ENCODE measurements at places on chromosomes 5 and 9. TPM values are rescaled to one million over a fixed set of nuclear protein-coding genes. Genes with fewer than 3 reads are reported as not detected.

DNA sequence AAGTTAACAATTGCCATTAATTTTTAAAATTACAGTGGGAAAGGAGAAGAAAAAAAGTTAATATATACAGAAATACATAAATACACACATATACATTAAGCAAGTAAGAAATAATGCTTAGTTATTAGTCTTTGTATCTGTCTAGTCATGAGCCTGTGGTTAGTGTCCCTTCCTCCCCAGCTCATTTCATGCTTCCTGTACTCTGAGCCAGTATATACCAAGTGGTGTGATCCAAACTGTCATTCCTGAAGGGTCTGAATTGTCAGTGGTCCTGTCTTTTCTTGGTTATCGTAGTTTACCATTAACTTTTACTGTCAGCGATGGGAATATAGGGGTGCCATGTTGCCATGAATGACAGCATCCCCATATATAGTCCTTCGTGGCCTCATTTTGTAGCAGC lies 24.2 kb upstream of the STOM start:
- DNase-seq = no peak

- no peak for DNase-seq
Measured at GRCh38 chr9:70761139-70761670, 346.7 kb upstream of the KLF9 start.

GRCh38 chr9:134431095-134431494 lies 104.8 kb downstream of the RXRA start:
- no peak for DNase-seq

- no peak for DNase-seq
Measured at GRCh38 chr9:111451570-111451969, 32.6 kb downstream of the ECPAS start.

DNA sequence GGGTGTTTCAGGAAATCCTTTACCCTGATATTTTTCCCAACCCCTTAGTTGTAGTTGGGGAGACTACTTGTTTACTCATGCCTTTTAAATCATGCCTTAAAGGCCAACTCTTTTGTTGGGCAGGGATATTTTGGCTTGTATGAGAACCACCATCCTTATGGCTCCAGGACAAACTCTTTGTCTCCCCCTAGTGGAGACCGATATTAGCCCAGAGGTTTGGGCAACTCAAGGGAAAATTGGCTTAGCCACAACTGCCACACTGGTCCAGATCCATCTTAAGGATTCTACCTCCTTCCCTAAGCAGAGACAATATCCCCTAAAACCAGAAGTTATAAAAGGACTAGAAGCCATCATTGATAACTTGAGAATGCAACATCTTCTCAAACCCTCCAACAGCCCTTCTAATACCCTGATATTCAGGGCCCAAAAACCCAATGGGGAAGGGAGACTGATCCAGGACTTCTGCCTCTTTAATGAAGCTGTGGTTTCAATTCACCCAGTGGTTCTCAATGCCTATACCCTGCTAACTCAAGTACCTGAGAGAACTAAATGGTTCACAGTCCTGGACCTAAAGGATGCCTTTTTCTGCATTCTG lies 100.9 kb upstream of the HCN1 start:
- DNase-seq = no peak

- no peak for DNase-seq
Measured at GRCh38 chr5:107215611-107216010, 455.1 kb downstream of the EFNA5 start.

- no peak for DNase-seq
Measured at GRCh38 chr5:111656580-111656979, 100.4 kb downstream of the NREP start.

GRCh38 chr9:91089405-91090129 lies 272.2 kb downstream of the AUH start:
- DNase-seq = no peak

DNA sequence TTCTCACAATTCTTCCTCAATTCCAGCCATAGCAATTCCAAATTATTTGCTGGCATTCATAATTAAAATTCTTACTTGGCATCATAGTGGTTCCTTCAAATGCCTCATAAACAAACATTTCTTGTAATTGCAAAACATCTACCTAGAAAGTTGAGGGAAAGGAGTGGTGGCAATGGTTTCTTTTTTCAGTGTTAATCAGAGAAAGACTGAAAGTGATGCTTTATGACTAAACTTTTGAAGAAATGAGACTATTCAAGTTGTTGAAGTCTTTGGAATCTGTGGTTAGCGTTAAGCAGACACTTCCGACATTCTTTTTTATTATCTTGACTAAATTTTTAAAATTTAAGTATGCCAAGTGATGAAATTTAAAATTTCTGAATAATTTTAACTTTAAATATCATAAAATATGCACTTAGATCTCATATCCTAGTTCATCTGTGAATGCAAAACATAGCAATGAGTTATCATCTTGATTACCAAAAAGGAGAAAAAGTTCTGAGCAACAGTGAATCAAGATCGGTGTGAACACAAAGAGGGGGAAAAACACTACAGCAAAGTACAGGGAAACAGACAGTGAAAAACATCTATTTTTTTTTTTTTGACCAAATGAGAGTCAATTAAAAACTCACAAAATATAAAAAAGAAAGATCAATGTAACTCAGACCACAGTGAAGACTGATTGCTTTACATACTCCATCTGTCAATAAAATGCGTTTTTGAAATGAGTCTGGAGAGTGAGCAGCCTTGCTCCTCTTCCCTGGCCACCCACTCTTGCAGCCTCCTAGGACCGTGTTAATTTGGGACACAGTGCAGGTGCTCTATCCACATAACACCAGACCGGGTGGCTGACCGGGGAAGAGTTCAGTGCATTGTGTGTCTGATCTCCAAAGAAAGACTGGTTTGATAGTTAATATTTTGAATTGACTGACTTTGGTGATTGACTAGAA lies 20.6 kb upstream of the IL7R start:
- no peak for DNase-seq

- DNase-seq = no peak
Measured at GRCh38 chr5:86786955-86787354, 169.2 kb downstream of the COX7C start.

DNA sequence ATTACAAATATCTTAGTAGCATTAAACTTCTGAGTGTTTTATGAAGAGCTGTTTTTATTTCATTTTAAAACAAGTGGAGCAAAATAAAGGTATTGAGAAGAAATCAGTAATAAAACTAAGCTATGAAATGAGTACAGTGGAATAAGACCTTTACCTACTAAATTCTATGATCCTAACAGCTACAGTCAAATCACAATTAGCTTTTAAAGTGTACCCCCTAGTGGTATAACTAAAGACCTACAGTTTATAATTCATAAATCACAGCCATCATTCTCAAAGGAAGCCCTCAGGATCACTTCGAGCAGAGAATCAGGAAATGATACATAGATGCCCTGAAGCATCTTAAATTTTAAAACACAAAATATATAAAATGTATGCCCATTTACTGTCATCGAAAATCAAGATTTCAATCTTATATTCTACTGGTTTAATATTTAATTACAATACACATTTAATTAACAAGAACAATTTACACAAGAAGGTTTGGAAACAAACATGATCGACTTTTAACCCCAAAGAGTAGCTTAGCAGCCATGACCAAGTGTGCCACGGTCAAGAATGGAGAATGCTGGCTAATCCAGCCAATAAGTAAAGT lies 12.3 kb downstream of the CCNH start:
- DNase-seq = no peak

DNA sequence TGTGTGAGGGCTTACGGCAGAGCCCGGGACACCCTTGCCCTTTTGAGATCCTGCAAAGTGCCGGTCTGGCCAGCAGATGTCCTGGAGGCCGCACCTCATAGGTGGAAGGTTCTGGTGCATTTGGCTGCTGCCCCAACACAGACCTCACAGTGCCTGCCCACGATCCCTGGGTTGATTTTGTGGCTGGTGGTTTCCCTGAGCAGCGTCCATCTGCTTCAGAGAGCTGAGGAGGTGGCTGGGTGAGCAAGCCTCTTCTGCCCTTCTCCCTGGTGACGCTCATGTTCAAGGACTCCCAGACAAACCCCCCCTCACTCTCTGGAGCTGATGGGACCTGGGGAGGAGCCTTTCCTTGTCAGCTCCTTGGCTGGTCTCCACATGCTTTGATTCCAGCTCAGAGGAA lies 18.9 kb downstream of the BNIP1 start:
- no peak for DNase-seq

DNA sequence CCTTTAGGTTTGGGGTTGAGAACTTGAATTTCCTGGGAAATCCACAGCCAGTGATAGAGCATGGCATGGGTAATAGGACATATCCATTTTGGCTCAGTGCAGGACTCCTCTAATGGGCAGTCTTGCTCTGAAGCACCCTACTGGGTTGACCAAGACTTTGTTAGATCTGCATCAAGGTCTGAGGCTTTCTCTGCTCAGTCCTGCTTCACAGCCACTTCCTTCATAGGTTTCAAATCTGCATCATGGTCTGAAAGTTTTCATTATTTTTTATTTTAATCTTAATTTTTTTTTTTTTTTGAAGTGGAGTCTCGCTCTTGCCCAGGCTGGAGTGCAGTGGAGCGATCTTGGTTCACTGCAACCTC lies 36.5 kb downstream of the KIF2A start:
- DNase-seq = no peak

PCDHGB6 gene
- total RNA-seq = 0.11 TPM

C8G gene
- total RNA-seq = not detected

TAS2R1 gene
- total RNA-seq = not detected

SYNPO gene
- total RNA-seq = not detected

SH2D3C gene
- total RNA-seq = 14.1 TPM
